ENCODE measurements at places on chromosomes 4 and X. TPM values are rescaled to one million over a fixed set of nuclear protein-coding genes. Genes with fewer than 3 reads are reported as not detected.

The TCEAL8 gene
- 38.5 TPM for total RNA-seq

The CLIC2 gene
- 1.1 TPM for total RNA-seq

The NLRP2B gene
- total RNA-seq: not detected

DNA sequence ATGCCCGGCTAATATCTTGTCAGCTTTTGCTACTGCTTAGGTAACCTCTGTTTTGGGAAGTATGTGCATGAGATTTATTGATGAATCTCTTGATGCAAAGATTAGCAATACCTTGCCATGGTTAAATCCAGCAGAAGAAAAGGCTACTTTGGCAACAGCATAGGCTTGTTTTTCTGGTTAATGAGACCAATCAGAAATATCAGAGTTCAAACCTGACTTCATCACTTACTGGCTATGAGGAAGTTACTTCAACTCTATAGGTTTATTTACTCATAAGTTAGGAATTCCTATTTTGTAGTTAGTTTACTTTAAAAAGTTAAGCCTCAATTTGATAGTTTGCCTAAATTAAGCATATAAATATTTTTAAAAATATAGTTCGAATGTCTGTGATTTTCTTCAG lies 93.1 kb downstream of the PDLIM5 start:
- H3K27ac ChIP-seq: no peak overlapping the region
- H3K36me3 ChIP-seq: peaks cover 13% of the 10 kb centered on the region
- no peaks in the 10 kb centered on the region for H3K27me3 ChIP-seq

- H3K4me3 ChIP-seq: no peak overlapping the region
- no peak overlapping the region for H3K27ac ChIP-seq
- no peaks in the 10 kb centered on the region for H3K36me3 ChIP-seq
- no peaks in the 10 kb centered on the region for H3K4me1 ChIP-seq
- no peak for DNase-seq
These were observed 254.2 kb upstream of the NWD2 start for GRCh38 chr4:36990128-36990872.

DNA sequence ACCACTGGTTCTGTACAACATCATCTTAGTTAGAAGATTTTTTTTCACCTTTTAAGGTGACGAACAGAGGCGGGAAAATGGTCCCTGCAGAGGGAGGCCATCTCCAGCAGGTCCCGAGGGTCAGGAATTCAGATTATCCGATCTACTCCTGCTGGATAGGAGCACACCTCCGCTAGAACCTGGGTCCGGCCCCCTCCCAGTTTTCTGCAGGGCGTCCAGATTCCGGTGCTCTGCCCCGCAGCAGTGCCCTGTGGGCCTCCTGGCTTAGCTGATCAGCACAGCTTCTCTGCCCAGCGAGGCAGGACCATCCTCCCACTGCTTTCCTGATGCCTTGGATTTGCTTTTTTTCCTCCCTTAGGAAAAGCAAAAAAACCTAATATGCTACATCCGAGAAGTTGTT lies 2.3 kb downstream of the TBL1X start:
- peaks cover 2% of the 10 kb centered on the region for H3K27me3 ChIP-seq
- peaks cover 5% of the 10 kb centered on the region for H3K36me3 ChIP-seq
- H3K4me1 ChIP-seq: peaks cover 30% of the 10 kb centered on the region

DNA sequence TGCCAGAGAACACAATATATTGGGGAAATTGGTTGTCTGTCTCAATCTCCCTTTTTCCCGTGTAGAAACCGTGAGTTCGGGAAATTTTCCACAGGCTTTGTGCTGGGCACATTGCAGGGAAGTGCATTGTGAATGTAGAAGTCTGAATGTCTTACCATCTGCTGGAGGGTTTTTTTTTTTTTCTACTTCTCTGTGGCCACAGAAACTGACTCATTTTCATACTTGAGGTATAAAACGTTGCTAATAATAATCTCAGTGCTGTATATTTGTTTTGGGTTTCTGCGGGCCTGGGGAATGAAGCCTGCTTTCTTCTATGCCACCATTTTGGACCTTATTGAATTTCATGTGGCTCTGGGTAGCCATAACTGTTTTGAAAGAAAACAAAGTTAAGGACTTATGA lies 1001.2 kb downstream of the STIM2 start:
- no peak overlapping the region for H3K4me3 ChIP-seq
- H3K36me3 ChIP-seq: no peaks in the 10 kb centered on the region
- no peaks in the 10 kb centered on the region for H3K27me3 ChIP-seq
- no peak overlapping the region for H3K27ac ChIP-seq
- no peaks in the 10 kb centered on the region for H3K4me1 ChIP-seq

- no peak for DNase-seq
- H3K27ac ChIP-seq: no peak overlapping the region
- H3K36me3 ChIP-seq: no peaks in the 10 kb centered on the region
- H3K27me3 ChIP-seq: no peaks in the 10 kb centered on the region
- no peaks in the 10 kb centered on the region for H3K4me1 ChIP-seq
These were observed 134.6 kb upstream of the NPY2R start for GRCh38 chr4:155073852-155074251.

- H3K4me1 ChIP-seq: no peaks in the 10 kb centered on the region
- no peak overlapping the region for H3K27ac ChIP-seq
- no peak overlapping the region for H3K4me3 ChIP-seq
- no peaks in the 10 kb centered on the region for H3K36me3 ChIP-seq
- peaks cover 6% of the 10 kb centered on the region for H3K27me3 ChIP-seq
These were observed 282.9 kb downstream of the USP46 start for GRCh38 chr4:52376132-52376704.

GRCh38 chrX:149040873-149041535 lies 464.1 kb downstream of the IDS start:
- no peaks in the 10 kb centered on the region for H3K4me1 ChIP-seq
- DNase-seq: no peak
- H3K27me3 ChIP-seq: no peaks in the 10 kb centered on the region
- no peak overlapping the region for H3K4me3 ChIP-seq

- no peaks in the 10 kb centered on the region for H3K4me1 ChIP-seq
- H3K27ac ChIP-seq: no peak overlapping the region
- no peaks in the 10 kb centered on the region for H3K36me3 ChIP-seq
These were observed 28.5 kb downstream of the EDNRA start for GRCh38 chr4:147509386-147509785.

GRCh38 chrX:110734271-110734670 lies 61.3 kb downstream of the CHRDL1 start:
- no peaks in the 10 kb centered on the region for H3K27me3 ChIP-seq
- no peak overlapping the region for H3K27ac ChIP-seq
- no peaks in the 10 kb centered on the region for H3K4me1 ChIP-seq
- H3K36me3 ChIP-seq: no peaks in the 10 kb centered on the region
- no peak overlapping the region for H3K4me3 ChIP-seq

DNA sequence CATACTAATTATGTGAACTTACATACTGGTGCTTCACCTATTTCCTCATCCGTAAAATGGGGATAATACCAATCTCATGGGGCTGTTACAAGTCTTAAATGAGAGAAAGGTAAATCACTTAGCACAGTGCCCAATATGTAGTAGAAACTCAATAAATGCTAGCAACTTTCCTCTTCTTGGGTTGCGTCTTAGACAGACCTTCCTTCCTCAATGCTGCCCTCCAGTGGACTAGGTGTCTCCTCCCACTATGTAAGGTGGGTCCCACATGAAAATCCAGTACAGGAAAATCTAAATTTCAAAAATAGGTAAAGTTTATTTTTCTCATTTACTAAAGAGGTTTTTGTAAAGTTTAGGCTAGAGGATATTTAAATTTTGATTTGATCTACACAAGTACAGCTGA lies 20.6 kb downstream of the ZDHHC9 start:
- DNase-seq: peak; percentile 46
- H3K4me1 ChIP-seq: peaks cover 16% of the 10 kb centered on the region
- H3K27ac ChIP-seq: peak overlapping the region; percentile 81
- H3K27me3 ChIP-seq: no peaks in the 10 kb centered on the region
- H3K36me3 ChIP-seq: peaks cover 4% of the 10 kb centered on the region

DNA sequence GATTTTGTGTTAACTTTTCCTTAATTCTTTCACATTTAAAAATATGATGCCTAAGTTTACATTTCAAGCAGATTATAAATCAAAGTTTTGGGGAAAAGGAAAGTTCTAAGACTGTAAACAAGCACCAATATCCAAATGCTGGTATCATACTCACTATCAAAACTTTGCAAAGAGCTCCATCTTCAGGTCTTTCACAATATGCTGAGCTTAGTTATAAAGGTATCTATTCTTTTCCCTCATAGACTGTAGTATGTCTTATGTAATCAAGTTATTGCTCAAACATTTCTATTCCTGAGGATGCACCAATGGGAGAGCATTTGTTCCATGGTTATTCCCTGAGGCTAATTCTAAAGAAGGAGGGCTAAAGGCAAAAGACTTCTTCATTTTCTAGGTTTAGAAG lies 207.9 kb upstream of the FAM241A start:
- no peak for DNase-seq
- H3K4me3 ChIP-seq: no peak overlapping the region
- H3K27me3 ChIP-seq: peaks cover 3% of the 10 kb centered on the region
- no peaks in the 10 kb centered on the region for H3K36me3 ChIP-seq

GRCh38 chrX:68932611-68933010 lies 103.8 kb downstream of the EFNB1 start:
- H3K27ac ChIP-seq: no peak overlapping the region
- no peaks in the 10 kb centered on the region for H3K27me3 ChIP-seq
- no peak overlapping the region for H3K4me3 ChIP-seq
- no peak for DNase-seq
- no peaks in the 10 kb centered on the region for H3K36me3 ChIP-seq

DNA sequence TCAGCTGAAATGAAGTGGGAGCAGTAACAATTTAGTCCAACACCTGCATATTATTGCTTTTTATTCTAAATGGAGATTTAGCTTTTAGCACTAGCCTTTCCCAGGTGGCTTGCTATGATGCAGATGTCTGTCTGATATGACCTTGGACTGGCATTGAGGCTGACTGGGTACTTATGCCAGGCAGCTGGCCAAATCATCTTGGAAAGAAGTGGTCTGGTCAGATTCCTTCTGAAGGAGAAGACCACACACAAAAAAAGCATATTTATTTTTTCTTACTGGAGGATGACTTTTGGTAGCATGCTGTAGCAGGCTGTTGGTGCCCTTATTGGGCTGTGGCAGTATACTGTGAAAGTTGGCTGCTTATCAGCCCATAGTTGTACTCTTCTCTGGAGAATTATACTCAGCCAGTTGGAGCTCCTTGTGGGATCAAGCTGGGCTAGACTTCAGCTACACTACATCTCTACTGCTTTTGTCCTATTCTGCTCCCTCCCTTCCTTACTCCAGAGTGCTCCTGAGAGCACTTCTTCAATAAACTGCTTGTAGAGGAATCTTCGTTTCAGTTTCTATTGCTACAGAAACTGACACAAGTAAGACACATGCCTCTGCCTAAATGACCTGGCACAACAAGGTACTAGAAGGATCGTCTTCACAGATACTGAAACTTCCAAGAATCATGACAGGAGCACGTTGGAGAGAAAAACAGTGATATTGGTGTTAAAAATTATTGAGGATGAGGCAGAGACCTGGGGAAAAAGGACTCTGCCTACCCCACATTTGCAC lies 196.8 kb upstream of the RPS6KA3 start:
- no peaks in the 10 kb centered on the region for H3K36me3 ChIP-seq
- no peak for DNase-seq
- no peaks in the 10 kb centered on the region for H3K27me3 ChIP-seq
- H3K27ac ChIP-seq: no peak overlapping the region
- H3K4me3 ChIP-seq: no peak overlapping the region

DNA sequence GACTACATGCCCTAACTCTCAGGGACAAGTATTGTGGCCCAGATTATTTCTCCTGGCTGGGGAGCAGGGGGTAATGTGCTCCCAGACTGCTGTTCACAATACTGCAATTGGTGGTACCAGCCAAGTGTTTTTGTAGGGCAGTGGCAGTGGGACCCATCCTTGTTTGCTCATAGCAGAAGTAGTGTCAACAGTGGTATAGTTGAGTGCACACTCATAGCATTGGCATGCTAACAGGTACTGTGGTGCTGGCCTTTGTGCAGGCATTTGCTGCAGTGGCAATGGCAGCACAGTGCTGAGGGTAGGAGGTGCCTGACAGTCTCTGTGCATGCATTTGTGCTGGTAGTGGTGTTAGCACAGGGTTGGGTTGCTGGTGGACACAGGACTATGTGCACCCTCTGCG lies 995.0 kb downstream of the SH3BGRL start:
- H3K4me1 ChIP-seq: no peaks in the 10 kb centered on the region
- H3K27ac ChIP-seq: no peak overlapping the region
- H3K4me3 ChIP-seq: no peak overlapping the region

All from activated CD4-positive, alpha-beta memory T cell treated with anti-CD3 and anti-CD28 coated beads for 36 hours (primary cell).